Activated T-cell treated with anti-CD3 and anti-CD28 coated beads, Interleukin-2, amount 50 U/mL, for 4 hours (primary cell): ENCODE measurements at places on chromosomes 7 and 10. TPM values are rescaled to one million over a fixed set of nuclear protein-coding genes. Genes with fewer than 3 reads are reported as not detected.

MRPL43 gene
- 76.3 TPM for total RNA-seq

GJD4 gene
- not detected for total RNA-seq

DNA sequence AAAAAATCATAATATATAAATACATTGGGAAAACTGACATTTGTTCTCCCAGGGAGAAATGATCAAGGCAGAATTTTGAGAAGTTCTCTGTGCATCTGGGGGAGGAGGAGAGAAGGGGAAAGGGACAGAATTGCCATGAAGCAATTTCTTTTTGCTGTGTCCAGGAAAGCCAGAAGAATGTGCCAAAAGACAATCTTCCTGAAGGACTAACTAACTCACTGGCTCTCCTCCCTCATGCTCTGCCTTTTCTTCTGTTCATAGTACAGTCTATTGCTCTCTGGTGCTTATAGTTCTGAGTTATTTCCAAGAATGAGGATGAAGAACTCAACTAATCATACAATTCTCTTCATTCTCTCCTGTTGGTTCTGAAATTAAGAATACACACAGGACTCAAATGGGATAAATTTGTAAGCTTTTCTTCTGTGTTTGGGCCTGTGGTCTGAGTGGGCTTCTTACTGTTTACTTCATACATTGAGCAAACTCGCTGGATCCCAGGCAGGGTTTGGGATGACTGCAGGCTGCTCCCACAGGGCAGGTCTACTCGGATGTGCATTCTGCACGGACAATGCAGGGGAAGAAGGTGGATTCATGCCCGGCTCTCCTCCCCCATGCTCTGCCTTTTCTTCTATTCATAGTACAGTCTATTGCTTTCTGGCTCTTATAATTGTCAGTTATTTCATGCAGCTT, 22.2 kb upstream of the FAM171A1 start:
- no peak for DNase-seq

DNA sequence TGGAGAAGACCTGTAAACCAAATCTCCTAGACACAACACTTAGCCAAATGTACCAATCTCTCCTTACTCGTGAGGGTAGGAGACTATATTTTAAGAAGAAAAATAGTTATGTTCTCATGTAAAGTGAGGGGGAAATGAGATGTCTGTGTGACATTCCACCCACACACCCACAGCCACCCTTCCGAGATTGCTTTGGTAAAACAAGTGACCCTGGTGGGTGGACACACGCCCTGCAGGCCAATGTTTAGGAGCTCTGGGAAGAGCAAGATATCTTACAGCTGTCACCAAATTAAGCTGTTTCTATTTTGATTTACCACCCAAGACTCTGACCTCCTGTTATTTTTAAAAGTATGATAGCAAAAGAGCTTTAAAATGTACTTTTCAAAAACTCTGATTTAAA, 147.2 kb upstream of the PFKP start:
- DNase-seq: no peak

GRCh38 chr10:86194684-86195083, 171.9 kb downstream of the GRID1 start:
- no peak for DNase-seq

DNA sequence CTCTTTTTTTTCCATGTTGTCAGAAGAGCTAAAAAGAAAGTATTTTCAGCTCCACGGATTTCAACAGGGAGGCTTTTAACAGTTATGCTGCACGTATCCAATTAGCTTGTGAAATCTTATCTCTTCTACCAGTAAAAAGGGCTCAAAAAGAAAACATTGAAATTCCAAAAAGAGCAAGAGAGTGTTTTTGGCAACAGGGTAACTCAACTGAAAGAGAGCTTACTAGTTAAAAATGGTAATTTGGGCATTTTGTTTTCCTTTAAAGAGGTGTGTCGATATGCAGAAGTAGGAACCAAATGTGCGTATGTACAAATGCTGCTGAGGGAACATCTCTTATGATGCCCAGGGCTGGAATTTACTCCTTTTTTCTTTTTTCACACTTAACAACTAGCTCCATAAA, 292.8 kb downstream of the PRKG1 start:
- DNase-seq: no peak

GRCh38 chr10:52747694-52748093, 24.9 kb downstream of the MBL2 start:
- DNase-seq: no peak

GRCh38 chr10:117262903-117263293, 22.0 kb downstream of the SLC18A2 start:
- DNase-seq: no peak

- no peak for DNase-seq
Observed at GRCh38 chr7:42096681-42097561, 140.1 kb downstream of the GLI3 start.

DNA sequence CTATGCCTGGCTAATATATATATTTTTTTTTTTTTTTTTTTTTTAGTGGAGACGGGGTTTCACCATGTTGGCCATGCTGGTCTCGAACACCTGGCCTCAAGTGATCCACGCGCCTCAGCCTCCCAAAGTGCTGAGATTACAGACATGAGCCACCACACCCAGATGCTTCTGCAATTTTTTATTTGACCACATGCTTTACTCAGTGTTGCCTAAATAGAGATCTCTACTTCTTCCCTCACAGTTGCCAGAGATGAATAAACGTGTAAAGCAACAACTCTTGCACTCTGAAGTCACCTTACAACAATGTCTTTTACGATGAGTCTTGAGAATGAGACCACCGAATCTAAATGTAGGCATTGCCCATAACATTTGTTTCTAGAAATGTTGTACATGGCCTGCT, 107.9 kb upstream of the FRMD4A start:
- no peak for DNase-seq

DNA sequence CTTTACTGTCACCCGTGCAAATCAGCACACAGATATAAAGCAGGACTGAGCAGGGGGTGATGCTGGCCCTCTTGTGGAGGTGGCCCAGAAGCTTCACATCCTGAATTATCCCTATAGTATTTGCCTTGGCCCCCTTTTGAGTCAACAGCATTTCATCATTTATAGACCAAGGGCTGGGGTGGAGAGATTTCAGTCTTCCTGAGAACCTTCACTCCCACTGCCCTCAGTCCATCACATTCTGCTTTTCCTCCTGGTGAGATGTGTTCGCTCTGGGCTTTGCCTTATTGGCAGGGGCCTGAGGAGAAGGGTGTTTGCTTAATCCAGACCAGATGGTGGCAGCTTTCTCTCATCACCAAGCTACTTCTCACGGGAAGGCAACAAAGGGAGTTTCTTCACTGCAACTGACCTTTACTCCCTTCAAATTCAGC, 47.7 kb downstream of the NOC3L start:
- DNase-seq: no peak

DNA sequence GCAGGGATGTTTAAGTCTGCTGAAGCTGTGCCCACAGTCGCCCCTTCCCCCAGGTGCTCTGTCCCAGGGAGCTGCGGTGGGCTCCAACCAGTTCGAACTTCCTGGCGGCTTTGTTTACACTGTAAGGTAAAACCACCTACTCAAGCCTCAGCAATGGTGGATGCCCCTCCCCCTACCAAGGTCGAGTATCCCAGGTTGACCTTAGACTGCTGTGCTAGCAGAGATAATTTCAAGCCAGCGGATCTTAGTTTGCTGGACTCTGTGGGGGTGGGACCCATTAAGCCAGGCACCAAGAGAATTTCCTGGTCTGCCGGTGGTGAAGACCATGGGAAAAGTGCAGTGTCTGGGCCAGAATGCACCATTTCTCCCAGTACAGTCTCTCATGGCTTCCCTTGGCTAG, 56.0 kb downstream of the CCDC7 start:
- no peak for DNase-seq
